ENCODE measurements at places on chromosomes 13 and 19. TPM values are rescaled to one million over a fixed set of nuclear protein-coding genes. Genes with fewer than 3 reads are reported as not detected.

GRCh38 chr13:99830931-99831330 lies 140.6 kb downstream of the ZIC5 start:
- DNase-seq: no peak

DNA sequence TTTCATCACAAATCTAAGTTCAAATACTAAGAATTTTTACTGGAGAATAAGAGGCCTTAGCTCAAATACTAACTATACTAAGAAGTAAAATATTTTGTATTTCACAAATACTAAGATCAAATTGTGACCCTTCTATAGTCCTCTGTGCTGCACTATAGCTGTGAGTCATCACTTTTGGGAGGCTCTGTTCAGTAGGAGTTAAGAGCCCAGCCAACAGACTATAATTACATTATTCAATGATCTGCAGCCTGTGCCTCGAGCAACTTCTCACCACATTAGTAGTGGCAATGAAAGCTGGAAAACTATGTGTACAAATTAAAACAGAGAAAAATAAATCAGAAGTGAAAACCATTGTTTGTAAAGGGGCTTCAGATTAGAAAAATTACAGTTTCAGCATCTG lies 147.3 kb upstream of the GPC6 start:
- DNase-seq: no peak

The LRCH1 gene
- total RNA-seq: 18.0 TPM

DNA sequence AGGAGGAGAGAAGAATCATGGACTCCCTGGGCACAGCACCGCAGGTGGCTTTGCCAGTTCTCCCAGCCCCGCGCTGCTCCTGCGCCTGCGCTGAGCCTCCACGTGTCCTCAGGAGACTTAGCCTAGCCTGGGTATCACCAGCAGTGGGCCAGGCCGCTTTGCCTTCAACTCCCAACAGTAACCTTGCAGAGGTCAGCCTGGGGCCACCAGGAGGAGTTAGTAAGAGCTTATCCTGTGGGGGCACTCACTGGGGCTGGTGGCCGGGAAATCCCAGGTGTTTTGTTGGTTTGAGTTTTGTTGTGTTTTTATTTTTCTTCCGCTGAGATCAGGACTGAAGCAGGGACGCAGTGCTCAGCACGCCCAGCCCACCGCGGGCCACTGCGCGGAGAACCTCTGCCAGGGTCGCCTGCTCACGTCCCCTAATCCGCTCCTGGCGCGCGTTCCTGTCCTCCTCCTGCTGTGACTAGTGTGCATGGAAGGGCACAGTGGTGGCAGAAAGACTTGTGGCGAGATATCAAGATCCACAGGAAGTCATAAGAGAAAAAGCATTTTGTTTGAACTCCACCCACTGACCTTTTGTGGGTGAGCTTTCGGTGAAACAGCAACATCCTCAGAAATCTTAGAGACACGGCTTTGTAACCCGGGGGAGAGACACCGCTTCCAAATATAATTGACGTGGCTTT lies 207.4 kb upstream of the RFC3 start:
- peak; percentile 54 for DNase-seq

The AP1M2 gene
- not detected for total RNA-seq

- no peak for DNase-seq
Observed at GRCh38 chr19:56177564-56178243, 1.9 kb downstream of the GALP start.

The KLK11 gene
- total RNA-seq: not detected

All from CD4-positive, alpha-beta memory T cell (primary cell).